ENCODE measurements at places on chromosomes 16 and 17.

DNA sequence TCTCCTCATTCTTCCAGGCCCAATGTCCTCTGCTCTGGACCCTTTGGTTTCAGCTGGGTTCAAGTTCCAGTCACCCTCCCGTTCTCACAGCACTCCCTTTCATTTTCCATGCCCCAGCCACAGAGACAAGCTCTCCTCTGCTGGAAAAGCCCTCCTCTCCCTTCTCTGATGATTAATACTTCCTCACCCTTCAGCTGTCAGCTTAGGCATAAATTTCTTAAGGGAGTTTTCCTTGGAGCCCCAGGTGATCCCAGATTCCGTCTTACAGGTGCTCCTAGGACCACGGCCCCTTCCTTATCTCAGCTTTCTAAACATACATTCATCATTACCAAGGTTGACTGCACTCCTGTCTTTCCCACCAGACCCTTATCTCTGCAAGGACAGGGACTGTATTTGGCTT lies 10.4 kb downstream of the CHAD start:
- DNase-seq, result no peak

- no peak for DNase-seq
These were observed 25.0 kb upstream of the HS3ST3A1 start for GRCh38 chr17:13626703-13627102.

DNA sequence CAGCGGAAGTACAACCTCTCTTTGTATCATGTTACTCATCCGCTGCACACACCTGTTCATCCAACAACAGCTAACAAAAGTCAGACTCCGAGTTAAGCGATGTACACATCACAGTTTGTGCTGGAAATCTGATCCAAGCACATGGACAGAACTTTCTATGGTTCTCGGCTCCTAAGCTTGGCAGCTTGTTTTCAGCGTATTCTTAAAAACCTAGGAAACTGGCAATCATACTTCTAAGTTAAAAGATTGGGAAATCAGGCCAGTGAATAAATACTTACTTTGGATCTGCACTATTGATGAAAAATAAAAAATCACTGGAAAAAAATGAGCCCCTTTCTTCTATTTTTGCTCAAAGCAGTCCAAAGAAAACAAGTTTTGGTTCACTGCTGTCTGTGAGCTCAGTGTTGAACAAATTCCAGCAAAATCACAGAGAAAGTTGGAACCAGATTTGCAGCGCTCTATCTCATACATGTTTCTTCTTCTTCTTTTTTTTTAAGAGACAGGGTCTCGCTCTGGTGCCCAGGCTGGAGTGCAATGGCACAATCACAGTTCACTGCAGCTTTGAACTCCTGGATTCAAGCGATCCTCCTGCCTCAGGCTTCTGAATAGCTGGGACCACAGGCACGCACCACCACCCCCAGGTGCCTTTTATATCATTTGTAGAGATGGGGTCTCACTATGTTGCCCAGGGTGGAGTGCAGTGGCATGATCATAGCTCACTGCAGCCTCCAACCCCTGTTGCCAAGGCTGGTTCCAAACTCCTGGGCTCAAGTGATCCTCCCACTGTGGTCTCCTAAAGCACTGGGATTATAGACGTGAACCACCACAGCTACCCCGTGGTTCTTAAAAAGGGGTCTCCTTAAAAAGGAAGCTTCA lies 71.6 kb upstream of the CREBBP start:
- no peak for DNase-seq

GRCh38 chr17:59963738-59964481 lies 630 bp downstream of the RNFT1 start:
- DNase-seq, result peak; percentile 54

GRCh38 chr17:8766731-8767130 lies 8.4 kb upstream of the SPDYE4 start:
- DNase-seq, result no peak

- DNase-seq, result no peak
These were observed 5.8 kb downstream of the DNAAF1 start for GRCh38 chr16:84150926-84151325.
